LoVo (cell line): ENCODE measurements at places on chromosomes 5 and 9.

DNA sequence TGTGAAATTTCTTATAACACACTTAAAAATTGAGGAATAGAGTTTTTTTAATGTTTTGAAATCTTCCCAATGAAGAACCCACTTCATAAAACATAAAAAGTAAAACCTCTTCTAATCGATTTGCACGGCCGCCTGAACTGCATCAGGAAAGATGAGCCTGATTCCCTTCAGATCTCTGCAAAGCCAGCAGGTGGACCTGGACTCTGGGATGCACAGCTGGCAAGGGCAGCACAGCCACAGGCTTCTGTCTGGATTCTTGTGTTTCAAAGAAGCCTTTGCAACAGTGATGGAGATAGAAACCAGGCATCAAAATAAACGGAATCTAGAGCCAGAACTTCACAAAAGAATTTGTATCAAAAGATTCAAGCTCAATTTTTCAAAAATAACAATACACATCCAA lies 36.0 kb upstream of the SPATA31C2 start:
- DNase-seq, result no peak

DNA sequence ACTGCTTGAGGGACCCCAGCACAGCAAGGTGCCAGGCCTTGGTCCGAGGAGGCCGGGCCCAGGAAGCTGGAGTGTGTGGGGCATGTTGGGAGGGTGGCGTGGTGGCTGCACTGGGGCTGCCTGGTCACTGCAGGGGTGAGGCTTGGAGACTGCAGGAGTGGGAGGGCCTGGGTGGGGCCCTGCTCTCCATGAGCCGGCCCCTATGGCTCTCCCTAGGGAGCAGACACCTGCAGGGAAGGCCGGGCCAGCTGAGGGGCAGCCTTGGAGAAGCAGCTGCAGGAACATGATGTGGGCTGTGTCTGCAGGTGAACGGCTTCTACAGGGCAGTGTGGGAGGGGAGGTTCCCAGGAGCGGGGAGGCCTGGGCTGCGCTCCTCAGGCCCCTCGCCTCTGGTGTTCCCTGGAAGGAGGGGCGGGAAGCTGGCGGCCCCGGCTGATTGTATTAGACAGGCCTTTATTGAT lies 41.7 kb upstream of the TMEM250 start:
- no peak for DNase-seq

DNA sequence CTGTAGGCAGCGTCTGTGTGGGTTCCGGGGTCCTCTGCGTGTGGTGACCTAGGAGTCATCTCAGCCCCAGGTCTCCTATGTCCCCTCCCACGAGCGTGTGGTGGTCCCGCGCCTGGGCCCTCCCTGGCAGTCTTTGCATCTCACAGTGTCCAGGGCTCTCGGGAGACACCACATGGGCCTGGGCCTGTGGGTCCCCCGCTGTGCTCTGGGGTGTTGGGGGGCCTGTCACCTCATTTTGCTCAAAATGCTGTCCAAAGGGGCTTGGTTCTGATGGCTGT lies 27.1 kb downstream of the CEP72 start:
- DNase-seq, result no peak

GRCh38 chr9:14908295-14909180 lies 1.7 kb downstream of the FREM1 start:
- no peak for DNase-seq

GRCh38 chr5:40312205-40312604 lies 367.5 kb upstream of the PTGER4 start:
- DNase-seq, result no peak

DNA sequence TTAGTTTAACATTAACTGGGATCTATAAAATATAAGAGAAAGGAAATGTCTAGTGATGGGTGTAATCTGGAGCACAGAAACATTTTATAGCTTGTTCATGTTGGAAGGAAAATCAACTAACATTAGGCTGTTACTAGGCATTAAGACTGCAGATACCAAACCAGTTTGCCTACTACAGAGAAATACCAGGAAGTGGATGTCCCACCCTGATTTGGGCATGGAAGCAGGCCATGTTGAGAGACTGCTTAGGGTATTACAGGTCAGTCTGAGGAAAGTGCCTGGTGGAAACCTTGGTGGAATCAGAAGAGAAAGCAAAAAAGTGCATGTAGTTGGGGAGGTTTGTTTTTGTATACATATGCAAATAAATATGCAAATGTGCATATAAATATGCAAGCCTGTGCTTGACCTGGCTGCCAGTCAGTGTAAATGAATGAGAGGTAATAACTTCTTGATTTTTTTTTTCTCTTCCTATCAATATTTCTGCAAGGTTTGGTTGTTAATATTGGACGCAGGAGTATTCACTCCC lies 9.6 kb upstream of the CCDC112 start:
- DNase-seq, result peak; percentile 43

- DNase-seq, result no peak
These were observed 62.3 kb upstream of the TXNDC8 start for GRCh38 chr9:110399983-110400382.

- no peak for DNase-seq
These were observed 248.3 kb downstream of the FSTL4 start for GRCh38 chr5:133363807-133364587.

DNA sequence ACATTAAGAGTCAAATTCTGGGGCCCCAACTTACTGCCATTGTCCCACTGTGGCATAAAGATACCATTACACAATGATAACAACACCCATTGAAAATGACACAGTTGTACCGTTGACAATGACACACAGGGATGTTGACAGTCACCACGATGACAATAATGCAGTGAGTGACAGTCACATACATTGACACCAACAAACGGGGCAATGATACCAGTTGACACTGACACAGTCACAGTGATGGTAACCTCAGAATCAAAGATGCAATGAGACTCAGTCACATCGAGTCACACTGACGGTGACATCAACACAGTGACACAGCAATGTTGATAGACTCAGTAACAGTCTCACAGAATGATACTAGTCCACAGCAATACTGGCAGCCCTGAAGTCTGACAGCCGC lies 16.9 kb downstream of the CNTFR start:
- no peak for DNase-seq

GRCh38 chr9:115671963-115672305 lies 481.7 kb upstream of the PAPPA start:
- no peak for DNase-seq

- DNase-seq, result no peak
These were observed 68.5 kb downstream of the SECISBP2 start for GRCh38 chr9:89386797-89387196.

- no peak for DNase-seq
These were observed 443.3 kb downstream of the DNAH5 start for GRCh38 chr5:13501176-13501575.

DNA sequence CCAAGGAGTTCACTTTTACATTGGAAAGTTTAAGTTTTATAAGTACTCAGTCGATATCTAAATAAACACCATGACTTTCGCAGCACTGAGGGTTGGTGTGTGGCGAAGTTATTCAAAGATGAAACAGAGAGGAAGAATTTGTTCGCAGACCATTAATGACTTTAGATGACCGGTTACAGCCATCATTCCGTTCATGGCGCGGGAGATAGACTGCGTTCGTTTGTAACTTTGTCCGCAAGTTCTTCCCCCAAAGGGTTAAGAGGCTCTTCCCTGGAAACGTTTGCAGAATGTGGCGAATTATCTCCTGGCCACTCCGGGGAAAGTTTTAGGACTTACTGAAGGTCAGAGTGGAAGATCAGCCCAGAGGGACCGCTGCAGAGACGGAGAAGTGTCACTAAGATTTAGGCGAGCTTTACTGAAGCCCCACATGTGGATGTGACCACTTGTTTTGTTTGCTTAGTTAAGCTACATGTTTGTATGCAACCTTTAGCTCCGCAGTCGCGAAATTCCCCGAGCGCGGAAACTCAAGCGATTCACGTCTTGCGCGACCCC lies 2.2 kb upstream of the FOXD1 start:
- DNase-seq, result no peak

DNA sequence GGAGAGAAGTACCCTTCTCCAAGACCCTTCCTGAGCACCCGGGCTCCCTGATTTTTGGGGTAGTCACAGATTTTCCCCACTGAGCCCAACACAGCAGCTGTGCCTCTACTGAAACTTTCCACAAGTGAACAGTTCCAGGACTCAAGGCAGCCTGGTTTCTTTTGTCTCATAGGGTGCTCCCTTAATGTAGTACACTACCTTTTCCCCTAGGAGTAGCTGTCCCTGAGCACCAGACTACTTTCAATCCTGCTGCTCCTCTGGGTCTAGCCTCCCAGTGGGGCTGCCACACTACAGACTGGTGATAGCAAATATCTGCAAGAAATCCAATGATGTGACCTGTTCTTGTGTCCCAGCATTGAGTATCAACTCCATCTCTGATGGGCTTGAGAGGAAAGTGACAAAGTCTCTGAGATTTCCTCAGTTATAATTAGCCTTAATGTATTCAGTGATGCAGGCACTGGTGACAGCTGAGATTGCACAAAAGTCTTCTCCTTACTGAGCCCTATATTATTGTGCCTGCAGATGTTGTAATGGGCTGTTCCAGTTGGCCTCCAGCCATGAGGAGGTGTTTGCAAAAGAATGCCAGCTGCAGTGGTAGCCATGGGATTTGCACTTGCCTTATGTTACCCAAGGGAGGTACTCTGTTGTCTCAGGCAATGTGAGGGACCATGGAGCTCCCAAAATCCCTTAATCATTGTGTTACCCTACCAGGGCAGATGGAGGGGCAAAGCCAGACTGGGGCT lies 1802.5 kb downstream of the EFNA5 start:
- DNase-seq, result no peak

DNA sequence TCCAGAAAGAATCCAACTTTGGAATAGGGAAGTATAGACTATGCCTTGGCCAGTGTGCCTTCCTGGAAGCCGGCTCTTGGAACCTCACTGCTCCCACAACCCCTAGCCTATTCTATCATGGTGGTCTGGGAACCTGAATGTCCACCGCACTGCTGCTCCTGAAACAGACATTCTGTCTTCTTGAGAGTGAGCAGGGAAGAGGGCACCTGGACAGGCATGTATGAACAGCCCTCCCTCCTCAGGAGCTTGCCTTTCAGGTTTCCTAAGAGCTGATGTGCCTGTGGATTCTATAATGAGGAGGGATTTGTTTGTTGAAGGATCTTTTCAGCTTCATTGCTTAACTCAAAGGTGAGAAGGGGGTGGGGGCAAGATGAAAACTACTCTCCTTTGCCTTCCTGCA lies 55.1 kb upstream of the XPA start:
- DNase-seq, result no peak

GRCh38 chr9:4171261-4171900 lies 128.5 kb downstream of the GLIS3 start:
- DNase-seq, result no peak

DNA sequence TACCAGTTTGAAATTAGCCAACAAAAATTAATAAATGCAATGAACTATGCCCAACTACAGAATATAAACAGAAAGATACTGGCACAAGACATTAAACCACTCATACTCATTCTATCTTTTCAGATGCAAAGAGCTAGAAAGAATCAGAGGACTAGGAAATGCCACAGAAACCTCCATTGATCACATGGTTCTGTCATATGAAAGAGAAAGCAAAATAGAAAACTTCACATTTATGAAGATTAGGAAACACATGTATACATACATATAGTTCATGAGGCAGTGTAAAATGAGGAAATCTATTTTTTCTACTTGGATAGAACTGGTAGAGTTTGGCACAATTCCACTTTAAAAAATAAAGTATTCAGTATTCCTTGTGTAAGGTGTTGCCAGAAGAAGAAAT lies 275.1 kb upstream of the PTGER4 start:
- no peak for DNase-seq

DNA sequence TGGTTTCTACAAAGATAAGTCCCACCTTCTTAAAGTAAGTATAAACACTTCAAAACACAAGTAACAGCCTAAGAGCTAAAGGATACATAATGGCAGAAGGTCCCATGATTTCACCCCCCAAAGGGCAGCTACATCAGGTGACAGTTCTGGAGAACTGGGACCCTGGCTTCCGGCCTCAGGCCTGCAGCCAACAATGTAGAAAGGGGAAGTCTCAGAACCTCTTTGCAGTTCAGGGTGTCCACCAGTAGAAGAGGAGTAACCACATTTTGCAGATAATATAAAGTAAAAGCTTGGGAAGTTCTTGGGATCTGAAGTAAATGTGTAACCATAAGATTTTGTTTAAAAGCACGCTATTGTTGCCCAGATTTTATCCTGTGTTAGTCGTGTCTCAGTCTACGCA lies 267.4 kb upstream of the VLDLR start:
- no peak for DNase-seq

GRCh38 chr9:72046630-72047456 lies 13.6 kb downstream of the C9orf57 start:
- DNase-seq, result no peak

GRCh38 chr5:124457901-124458300 lies 288.5 kb downstream of the ZNF608 start:
- no peak for DNase-seq

- no peak for DNase-seq
These were observed 75.4 kb downstream of the CFAP77 start for GRCh38 chr9:132485393-132485792.

DNA sequence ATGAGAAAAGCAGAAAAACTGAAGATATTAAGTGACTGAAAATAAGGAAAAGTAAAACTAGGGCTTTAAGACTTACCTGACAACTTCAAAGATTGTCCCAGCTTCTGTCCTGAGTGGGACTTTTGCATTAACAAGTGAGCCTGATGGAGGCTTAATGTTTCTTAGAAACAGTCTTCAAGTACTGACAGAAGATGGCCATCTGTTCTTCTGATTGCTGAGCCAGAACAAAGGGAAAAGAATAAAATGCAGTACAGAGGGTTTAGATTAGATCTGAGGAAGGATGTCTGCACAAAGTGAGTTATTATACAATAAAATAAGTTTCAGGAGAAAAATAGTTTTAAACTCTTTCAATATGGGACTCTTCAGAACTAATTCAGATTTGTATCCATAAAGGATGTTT lies 500.7 kb downstream of the CETN3 start:
- no peak for DNase-seq

DNA sequence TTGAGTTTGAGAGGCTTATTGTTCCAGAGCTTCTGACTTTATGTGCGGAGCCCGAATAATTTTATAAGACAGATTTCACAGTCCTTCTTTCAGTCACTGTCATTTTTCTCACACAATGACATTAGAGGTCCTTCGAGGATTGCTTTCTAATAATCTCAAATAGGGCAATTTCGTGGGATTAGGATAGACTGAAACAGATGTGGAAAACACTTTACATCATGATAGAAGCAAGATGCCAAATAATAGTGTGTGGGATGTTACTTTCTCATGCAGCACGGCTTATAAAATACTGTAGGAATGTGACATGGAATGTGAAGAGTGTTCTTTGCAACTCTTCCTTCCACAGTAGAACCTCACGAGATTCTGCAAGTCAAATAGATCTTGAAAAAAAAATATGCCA lies 451.3 kb downstream of the SEMA5A start:
- no peak for DNase-seq

DNA sequence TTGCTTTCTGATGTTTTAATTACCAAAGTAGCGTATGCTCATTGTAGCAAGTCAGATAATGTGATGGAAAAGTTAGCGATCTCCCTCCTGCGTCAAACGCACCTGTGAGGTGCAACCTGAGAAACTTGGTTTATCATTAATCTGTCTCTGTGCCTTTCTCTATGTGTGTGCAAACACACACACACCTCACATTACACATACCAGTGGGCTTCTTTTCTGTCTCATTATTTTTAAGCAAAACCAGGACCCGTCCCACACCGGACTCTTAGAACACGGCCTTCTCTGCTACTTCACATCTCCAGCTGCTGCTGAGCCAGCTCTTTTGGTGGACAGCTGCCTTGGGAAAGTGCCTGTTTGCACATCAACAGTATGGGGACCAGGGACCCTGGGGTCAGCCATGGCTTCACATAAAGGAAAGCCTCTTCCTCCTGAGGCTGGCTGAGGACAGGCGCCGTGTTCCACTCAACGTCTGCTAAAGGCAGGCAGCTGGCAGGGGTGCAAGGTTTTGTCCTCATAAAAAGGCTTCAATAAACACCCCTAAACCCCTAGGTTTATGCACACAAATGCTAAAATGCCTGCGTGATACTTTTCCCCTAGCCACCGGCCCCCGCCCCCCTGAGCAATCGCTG lies 44.2 kb downstream of the MRPL36 start:
- no peak for DNase-seq
